ENCODE measurements at places on chromosomes 11 and 22.
A peak's percentile ranks its signal among the peaks of the same experiment; 100 is the strongest.

DNA sequence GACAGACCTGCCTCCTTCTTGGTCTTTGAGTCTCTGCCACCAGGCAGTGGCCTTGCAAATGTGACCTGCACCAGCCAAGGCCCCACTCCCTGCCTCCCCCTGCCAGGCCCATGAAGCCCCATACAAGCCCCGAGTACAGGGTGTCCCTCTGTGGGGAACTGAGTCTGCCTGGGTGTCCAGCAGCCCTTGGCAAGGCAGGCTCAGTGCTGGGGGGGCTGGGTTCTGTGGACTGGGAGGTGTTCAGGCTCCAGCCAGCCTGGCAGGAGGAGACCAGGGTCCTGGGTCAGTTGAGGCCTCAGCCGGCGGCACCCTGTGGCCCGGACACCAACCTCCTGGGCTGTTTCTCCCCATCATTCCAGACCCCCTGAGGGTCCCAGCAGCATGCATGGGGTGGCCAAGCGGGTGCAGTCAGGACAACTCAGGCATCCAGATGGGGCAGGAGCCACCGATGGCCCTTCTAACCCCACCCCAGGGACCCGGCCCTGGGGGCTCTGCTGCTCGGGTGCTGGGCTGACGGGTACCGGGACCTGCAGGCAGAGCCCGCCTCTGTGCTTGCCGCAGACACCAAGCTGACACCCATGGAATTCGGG is 5.7 kb downstream of the MUC5AC start:
- DNase-seq, result no peak

DNA sequence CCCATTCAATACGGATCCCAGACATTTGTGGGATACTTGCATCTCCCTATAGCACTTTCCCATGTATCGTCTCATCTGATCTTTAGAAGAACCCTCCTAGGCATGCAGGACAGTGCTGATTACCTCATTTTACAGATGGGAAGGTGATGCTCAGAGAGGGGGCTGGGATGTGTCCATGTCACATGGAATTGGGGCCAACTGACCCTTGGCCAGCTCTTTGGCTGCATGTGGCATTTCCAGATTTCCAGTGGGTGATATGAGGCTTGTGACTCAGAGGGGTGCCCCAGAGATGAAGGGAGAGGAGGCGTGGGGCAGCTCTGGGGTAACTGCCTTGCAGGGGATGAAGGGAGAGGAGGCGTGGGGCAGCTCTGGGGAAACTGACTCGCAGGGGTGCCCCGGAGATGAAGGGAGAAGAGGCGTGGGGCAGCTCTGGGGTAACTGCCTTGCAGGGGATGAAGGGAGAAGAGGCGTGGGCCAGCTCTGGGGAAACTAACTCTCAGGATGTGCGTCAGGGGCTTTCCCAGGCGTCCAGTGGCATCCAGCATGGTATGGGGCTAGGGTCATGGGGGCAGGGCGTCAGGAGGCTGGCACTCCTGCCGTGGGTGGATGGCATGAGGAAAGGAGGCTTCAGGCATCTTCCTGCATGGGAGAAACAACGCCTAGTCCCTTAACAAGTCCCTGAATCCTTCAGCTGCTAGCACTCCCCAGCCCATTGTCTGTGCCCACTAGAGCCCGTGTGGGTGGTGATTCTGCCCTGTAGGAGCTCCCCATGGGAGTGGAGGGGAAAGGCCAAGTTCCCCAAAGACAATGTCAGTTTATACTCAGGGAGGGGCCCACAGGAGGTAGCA is 11.9 kb upstream of the CERK start:
- DNase-seq, result no peak

- no peak for DNase-seq
Measured at GRCh38 chr11:71948314-71949027, 19.6 kb downstream of the RNF121 start.

DNA sequence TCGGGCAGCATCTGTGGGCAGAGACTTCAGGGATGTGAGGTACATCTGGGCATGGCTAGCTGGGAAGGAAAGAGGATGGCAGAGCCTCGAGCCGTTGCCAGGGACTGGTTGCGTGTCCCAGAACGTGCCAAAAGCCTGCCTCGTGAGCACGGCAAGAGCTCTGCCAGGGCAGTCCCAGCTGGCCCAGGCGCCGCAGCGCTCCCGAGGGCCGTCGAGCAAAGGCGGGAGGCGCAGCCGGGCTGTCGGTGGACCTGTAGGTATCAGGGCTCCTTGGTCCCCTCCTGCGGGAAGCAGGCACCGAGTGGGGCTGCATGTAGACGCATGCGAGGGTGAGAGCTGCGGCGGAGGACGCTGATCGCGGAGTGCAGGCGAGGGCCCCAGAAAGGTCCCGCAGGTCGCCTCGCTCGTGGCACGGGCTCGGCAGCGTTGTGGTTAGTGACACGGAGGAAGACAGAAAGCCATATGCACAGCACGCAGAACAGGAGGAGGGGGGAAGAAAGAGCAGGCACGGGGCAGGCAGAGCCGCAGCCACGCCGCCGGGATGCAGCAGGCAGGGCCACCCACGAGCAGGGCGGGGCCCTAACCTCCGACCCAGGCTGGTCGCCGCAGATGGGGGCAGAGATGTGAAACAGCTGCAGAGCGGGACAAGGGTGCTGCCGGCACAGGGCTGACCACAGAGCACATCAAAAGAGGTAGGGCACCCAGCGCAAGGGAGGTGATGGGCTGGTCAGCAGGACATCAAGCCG is 18.0 kb downstream of the LSP1 start:
- DNase-seq, result no peak

GRCh38 chr11:10762185-10762584 is 11.1 kb downstream of the CTR9 start:
- DNase-seq, result no peak

DNA sequence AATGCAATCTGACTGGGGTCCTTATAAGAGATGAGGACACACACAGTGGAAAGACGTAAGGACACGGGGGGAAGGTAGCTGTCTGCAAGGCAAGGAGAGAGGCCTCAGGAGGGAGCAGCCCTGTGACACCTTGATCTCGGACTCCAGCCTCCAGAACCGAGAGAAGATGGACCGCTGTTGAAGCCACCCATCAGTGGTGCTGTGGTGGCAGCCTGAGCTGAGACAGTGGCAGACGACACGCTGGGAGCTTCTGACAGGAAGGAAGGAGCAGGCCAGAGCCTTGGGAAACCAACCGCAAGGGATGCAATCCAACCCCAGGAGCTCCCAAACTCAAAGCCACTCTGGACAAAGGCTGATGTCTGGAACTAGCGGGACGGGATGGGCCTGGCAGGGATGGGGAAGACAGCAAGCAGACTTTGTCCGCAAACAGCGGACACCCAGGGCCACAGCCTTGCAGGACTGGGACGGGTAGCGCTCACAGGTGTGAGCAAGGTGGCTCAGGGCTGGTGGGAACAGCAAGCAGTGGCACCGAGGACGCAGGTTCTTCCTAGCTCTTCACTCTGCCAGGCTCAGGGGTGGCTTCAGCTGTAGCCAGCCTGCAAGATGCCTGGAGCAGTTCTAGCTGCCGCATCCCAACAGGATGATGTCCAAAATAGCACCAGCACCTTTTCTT is 10.9 kb downstream of the LTO1 start:
- DNase-seq, result no peak

- no peak for DNase-seq
Measured at GRCh38 chr11:102293873-102294601, 23.2 kb upstream of the BIRC3 start.

DNA sequence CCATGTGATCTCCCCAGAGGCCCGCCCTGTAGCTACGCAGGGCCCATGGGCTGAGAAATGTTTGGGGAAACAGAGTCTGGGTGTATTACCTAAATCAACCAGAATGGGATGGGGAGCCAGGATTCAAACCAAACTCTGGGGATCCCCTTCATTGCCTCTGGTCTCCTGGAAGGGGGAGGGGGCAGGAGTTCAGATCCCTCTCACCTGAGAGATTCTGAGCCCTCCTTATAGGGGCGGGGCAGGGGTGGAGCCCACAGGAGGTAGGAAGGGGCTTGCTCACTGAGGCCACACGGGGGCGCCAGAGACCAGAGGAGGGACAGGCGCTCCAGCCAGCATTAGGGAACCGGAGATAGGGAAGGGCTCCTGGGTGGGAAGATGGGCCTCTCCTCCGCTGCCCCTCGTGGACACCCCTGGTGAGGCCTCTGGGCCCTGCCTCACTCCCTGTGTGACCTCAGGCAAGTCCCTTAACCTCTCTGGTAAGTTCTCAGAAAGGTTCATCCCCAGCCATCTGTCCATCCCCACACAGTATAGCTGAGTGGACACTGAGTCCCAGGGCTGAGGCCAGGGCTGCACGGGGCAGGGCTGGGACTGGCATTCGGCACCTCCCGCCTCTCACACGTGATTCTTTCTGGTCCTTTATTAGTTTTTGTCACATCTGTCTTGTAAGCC is 2.7 kb upstream of the CDC42BPG start:
- DNase-seq, result peak; percentile 89

GRCh38 chr11:66920978-66921784 is 37.0 kb downstream of the PC start:
- no peak for DNase-seq

DNA sequence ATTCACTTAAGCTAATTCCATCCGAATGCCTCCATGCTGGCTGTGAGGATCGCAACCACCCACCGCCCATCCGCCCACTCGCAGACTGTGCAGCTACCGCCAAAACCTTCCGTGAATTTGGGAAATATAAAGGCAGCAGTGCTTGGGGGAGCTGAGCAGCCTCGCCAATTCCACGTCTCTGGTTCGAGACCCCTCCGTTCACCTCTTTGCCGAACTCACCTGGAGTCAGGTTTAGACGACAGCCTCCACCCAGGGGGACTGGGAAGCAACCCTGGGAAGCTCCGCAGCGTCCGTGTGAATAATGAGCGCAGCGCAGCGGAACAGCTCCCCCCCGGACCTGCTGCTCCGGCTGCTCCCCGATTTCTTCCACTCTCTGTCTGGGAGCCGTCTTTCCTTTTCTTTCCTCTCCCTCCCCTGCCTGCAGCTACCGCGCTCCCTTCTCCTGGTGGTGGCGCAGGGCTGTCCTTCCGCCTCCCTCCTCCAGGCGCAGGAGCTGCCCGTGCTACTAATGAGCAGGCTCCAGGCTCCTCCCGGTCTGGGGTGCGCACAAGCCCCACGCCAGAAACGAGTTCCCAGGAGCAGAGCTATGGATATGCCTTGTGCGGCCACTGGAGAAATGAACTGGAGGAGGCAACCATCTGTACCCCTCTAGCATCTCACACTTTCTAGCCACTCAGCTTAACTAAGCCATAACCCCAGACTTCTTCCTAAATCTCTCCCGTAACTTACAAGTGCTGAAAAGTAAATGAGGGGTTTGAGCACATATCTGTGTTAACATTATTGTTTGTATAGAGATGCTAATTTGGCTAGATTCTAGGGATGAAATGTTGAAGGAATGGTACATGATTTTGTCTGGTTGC is 107.3 kb downstream of the XKR3 start:
- no peak for DNase-seq

- no peak for DNase-seq
Measured at GRCh38 chr11:123255909-123256308, 60.9 kb upstream of the CLMP start.

DNA sequence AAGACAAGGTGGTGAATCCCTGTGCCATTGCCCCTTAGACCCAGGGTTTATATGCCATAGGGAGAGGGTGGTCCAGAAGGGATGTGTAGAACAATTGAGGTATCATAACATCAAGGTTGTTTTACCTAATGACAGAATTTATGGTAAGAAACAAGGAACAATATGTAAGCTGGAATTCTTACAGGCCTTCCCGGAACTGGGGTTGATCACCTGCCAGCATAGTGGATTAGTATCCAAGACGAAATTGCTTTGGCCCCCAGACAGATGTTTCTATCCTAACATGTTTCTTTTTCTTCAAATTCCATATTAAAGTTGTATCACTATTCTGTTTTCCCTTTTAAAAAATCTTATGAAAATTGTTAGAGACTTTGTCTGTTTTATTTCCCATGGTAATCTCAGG is 343.8 kb upstream of the ANO3 start:
- no peak for DNase-seq

- no peak for DNase-seq
Measured at GRCh38 chr11:110086892-110087309, 6.3 kb upstream of the ZC3H12C start.

- no peak for DNase-seq
Measured at GRCh38 chr22:38266120-38266519, 6.7 kb downstream of the TMEM184B start.

- DNase-seq, result no peak
Measured at GRCh38 chr11:9862981-9863380, 199.1 kb downstream of the SWAP70 start.

GRCh38 chr22:50189184-50189848 is 3.6 kb downstream of the TRABD start:
- no peak for DNase-seq

DNA sequence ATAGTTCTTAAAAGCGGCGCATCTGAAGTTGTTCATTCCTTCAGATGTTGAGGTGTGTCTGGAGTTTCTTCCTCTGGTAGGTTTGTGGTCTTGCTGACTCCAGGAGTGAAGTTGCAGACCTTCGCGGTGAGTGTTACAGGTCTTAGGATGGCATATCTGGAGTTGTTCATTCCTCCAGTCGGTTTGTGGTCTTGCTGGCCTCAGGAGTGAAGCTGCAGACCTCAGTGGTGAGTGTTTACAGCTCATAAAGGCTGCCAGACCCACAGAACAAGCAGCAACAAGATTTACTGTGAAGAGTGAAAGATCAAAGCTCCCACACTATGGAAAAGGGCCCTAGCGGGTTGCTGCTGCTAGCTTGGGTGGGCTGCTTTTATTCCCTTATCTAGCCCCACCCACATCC is 201.7 kb upstream of the PDGFD start:
- DNase-seq, result no peak

DNA sequence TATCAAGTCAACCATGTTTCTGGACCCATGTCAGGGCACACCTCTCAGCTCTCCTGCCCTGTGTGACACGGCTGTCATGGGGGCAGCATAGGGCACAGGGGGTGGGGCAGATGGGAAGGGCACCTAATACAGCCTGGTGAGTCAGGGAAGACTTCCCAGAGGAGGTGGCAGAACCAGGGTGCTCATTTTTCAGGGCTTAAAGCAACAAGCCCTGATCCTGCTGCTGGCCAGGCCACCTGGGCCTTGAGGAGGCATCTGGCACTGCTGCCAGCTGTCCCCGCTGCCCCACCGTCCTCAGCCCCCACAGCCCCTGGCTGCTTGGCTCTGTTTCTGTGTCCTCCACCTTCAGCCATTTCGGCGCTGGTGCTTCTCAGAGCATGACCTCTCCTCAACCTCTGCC is 4.4 kb downstream of the MAP3K11 start:
- DNase-seq, result no peak

DNA sequence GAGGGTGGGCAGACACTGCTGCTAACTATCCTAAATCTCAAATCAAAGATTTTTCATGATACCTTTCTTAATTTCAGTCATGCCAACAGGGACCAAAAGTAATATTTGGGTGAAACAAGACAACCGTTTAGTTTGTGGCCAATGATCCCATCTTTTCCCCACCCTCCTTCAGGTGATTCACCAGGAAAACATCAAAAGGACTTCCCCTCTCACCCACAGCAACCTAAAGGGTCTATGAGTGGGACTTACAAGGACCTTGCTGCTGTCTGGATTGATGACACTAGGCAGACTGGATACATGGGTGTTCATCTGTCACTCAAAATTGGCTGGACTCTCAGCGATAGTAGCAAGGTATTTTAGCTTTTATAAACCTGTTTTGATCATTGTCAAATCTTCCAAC is 62.0 kb upstream of the ZC3H12C start:
- no peak for DNase-seq
